ENCODE measurements at places on chromosomes 16 and 17.

GRCh38 chr16:50153596-50154419, 702 bp downstream of the TENT4B start:
- DNase-seq = no peak

DNA sequence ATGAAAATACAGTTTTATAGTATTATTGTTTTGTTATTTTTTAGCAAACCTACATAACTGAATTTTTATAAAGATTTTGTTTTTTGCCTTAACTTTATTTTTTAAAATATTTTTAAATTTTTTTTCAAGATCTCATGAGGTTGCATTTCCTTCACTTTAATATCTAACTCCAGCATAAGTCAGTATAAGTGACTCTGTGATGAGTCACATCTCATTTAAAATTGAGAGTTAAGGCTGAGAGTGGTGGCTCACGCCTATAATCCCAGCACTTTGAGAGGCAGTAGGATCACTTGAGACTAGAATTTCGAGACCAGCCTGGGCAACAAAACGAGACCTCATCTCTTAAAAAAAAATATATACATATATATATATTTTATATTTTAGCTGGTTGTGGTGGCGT, 44.0 kb downstream of the NLK start:
- DNase-seq = no peak

- no peak for DNase-seq
These were observed 10.4 kb downstream of the BANP start for GRCh38 chr16:87961623-87962022.

GRCh38 chr16:20674684-20675487, 22.6 kb downstream of the ACSM1 start:
- no peak for DNase-seq

DNA sequence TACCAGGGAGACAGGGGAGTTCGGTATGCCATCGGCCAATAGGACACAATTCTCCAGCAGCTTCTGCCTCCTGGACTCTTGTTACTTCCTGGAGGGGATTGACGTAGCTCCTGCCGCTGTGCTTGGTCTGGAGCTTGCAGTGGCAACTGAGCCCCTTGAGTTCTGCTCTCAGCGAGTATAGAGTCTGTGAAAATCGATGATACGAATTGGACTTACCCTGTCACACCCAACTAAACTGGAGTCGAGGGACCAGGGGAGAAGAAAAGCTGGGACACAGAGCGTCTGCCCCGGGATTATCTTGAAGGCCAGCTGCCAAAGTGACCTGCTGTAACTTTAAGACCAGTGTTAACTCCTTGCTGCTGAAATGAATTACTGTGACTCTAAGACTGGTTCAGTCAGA, 22.2 kb downstream of the SEC14L1 start:
- DNase-seq = no peak

DNA sequence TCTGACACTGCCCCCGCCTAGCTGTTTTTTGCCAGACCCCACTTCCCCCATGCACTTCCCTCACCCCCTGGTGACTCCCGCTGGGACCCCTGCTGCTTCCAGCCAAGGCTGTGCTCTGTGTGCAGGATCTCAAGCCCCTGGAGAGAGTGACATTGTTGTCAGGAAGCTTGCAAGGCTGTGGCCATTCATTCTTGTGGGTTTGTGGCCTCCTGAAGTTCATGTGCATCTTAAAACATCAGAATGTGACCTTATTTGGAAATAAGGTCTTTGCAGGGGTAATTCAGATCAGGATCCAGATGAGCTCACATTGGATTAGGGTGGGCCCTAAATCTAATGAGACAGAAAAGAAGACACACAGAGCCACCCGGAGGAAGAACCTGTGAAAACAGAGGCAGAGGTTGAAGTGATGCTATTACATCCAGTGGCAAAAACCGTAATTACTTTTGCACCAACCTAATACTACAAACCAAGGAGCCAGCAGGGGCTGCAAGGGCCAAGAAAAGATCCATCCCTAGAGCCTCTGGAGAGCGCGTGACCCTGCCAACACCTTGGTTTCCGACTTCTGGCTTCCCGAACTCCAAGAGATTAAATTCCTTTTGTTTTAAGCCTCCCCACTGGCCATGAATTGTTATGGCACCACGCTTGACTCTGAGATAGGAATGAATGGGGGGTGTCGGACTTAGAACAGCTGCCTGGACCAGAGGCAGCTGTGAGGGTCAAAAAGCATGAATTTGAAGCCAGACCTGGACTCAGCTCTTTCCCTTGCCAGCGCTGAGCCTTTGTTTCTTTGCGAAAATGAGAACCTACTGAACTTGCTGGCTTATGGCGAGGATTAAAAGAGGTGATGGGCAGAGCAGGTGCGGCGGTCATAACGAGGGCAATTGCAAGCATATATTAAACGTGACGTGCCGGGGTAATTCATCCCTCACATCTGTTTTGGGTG, 75.5 kb downstream of the BMERB1 start:
- DNase-seq = no peak

DNA sequence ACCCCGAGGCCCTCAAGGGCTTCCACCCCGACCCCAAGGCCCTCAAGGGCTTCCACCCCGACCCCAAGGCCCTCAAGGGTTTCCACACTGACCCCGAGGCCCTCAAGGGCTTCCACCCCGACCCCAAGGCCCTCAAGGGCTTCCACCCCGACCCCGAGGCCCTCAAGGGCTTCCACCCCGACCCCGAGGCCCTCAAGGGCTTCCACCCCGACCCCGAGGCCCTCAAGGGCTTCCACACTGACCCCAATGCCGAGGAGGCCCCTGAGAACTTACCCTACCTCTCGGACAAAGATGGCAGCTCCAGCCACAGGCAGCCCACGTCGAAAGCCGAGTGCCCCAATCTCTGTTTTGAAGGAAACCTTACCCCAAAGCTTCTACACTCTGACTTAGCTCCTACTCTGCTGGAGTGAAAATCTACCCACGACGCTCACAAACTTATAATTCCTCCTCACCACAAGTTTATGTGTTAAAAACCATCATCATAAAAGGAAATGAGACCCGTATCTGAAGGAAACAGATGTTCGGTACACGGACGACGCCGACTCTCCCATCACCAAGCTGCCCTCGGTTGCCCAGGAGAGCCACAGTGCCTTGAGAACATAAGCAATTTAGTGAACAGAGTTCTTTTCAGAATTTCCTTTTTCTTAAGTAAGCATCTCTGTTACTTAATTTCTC, 61.2 kb upstream of the RPH3AL start:
- no peak for DNase-seq

DNA sequence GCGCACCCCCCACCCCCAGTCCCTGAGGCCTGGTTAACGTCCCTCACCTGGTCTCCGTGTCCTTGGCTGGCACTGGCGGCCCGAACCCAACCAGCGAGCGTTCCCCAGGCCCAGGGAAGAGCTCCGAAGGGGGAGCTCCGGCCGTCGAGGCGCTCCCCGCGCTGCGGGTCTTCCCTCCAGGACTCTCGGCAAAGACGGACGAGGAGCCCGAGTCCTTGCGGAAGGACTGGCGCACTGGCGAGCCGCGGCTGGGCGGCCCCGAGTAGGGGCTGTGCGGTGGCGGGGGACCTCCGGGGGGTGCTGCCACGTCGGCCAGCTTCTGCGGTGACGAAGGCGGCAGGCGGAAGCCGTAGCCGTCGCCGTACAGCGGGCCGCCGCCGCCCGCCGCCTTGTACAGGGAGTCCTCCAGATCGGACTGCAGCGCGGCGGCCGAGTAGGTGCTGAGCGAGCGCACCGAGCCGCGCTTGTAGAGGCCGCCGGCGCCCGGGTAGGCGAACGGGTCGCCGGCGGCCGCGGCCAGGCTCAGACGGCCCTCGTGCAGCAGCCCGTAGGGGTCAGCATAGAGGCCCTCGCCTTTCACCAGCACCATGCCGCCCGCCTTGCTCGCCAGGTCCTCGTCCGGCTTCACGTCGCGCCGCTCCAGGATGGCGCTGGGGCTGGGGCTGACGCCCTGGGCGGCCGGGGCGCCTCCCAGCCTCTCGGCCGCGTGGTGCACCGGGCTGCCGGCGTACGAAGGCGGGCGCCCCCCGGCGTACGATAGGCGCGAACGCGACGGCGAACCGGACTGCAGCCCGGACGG, 44.1 kb downstream of the SRCIN1 start:
- no peak for DNase-seq

GRCh38 chr17:20121359-20122253, 112.4 kb downstream of the SPECC1 start:
- DNase-seq = peak; percentile 62

GRCh38 chr16:52436339-52437276, 110.3 kb downstream of the TOX3 start:
- DNase-seq = no peak

GRCh38 chr16:73233329-73233765, 185.4 kb upstream of the ZFHX3 start:
- DNase-seq = no peak

DNA sequence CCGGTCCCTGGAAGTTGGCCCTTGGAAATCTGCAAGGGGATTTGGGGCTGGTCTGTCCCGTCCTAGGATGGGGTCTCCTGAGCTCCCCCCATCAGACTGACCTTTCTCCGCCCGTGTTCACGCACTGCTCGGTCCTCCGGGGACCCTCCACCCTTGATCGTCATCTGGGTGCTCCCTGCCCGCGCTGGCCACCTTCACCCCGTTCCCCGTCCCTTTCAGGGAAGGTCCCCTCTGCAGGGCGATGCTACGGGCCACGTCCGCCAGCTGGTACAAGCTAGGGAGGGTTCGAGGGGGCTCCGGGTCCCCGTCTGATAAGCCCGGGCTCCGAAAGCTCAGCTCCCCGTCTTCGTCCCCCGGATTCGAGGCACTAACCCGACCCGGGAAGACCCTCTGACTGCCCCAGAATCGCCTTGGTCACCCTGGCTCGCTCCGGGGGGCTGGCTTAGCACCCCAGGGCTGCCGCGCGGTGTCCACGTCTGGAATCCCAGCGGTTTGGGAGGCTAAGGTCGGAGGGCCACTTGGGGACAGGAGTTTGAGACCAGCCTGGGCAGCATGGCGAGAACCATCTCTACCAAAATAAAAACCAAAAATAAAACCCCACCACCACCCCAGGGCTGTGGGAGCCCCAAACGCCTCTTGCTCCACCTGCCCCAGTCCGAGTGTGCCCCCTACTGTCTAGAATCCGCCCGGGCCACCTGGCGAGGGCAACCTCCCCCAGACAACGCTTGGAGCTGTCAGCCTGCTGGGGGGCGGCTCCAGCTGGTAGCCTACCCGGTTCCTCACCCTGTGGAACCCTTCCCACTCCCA, 1.1 kb upstream of the SLC43A2 start:
- DNase-seq = peak; percentile 69

- no peak for DNase-seq
These were observed 574 bp downstream of the LAT start for GRCh38 chr16:28985211-28986041.

DNA sequence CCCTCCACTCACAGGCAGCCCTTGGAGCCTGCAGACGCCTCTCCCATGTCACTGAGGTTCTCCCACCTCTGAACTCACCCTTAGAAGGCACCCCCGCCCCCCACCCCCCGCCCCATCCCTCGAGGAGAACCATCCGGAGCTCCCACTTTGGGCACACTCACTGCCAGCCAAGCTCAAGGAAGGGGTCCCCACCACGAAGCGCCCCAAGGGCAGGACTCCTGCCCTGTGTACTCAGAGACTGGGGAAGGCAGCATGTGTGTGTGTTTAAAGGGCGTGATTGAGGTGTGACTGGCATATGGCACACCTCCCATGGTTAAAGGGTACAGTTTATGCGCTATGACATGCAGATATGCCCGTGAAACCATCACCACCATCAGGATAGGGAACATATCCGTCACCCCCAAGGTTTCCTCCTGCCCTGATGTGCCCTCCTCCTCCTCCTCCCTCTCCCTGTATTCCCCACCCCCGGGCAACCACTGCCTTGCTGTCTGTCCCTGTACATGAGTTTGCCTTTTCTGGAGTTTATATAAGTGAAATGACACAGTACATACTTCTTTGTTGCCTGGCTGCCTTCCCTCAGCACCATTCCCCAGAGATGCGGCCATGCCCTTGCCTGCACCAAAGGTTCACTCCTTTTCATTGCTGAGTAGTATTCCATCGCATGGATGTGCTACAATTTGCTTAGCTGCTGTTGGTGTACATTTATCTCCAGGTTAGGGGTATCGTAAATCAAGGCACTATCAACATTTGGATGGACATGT, 14.0 kb upstream of the RBFOX3 start:
- DNase-seq = no peak

DNA sequence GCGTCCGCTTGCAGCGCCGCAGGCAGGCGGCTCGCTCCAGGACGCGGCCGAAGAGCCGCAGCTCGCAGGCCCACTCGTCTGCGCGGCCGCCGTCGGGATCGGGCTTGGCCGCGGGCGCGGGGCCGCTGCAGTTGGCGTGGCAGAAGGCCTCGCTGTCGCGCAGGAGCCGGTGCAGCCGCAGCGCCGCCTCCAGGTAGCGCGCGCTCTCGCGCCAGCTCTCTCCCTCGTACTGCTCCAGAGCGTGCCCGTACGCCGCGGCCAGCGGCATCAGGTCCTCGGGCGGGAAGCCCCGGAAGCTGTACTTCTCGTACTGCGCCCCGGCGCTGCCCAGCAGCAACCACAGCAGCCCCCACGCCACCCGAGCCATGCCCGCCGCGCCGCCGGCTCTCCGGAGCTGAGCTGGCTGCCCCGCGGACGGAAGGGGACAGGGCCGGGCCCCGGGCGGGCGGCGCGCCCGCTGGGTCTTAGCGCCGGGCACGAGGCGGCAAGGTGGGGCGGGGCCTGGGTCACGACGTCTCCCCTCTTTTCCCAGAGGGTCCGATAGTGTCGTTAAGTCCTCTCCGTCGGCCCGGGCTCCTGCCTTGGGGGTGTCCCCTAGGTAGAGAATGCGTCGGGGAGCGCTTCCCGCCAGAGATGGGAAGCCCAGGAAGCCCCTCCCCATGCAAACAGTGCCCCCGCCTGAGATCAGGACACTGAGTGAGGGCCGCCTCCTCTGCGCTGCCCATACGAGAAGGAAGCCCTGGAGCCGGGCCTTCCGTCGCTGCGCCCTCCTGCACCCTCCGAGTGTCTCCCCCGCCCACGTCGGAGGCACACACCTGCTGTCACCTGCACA, at the start of gene P3H4:
Gene P3H4 (minus strand): TSS at position 401 of the 832 bp plus-strand sequence. CDS start 34 bp downstream, at position 367.
- DNase-seq = peak; percentile 60

GRCh38 chr17:57622683-57623433, 122.2 kb downstream of the CCDC182 start:
- DNase-seq = no peak

DNA sequence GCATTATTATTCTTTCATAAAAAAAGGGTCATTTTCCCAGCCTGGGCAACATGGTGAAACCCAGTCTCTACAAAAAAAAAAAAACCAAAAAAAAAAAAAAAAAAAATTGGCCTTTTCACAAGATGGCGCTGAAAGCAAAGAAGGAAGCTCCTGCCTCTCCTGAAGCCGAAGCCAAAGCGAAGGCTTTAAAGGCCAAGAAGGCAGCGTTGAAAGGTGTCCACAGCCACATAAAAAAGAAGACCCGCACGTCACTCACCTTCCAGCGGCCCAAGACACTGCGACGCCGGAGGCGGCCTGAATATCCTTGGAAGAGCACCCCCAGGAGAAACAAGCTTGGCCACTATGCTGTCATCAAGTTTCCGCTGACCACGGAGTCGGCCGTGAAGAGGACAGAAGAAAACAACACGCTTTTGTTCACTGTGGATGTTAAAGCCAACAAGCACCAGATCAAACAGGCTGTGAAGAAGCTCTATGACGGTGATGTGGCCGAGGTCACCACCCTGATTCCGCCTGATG, 4.9 kb upstream of the PGAP6 start:
- DNase-seq = no peak
